COR-L47 (cell line): ENCODE measurements at places on chromosomes 4 and X.

DNA sequence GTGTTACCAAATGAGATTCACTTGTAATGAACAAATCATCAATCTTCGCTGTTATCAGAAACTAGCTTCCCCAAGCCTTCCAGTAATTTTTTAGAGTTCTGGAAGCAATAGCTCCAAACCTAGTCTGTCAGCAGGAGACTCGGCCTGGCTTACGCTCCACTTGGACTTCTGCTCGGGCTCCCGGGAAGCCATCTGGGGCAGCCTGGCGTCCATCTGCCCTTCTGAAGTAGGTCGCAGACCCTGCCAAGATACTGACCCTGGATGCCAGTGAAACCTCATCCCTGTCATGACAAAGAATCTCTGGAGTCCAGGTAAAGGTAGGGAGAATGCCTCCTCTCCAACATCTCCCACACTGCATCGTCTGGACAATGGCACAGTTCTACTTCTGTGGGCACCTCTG is 493.8 kb upstream of the ZFP42 start:
- no peak for DNase-seq

DNA sequence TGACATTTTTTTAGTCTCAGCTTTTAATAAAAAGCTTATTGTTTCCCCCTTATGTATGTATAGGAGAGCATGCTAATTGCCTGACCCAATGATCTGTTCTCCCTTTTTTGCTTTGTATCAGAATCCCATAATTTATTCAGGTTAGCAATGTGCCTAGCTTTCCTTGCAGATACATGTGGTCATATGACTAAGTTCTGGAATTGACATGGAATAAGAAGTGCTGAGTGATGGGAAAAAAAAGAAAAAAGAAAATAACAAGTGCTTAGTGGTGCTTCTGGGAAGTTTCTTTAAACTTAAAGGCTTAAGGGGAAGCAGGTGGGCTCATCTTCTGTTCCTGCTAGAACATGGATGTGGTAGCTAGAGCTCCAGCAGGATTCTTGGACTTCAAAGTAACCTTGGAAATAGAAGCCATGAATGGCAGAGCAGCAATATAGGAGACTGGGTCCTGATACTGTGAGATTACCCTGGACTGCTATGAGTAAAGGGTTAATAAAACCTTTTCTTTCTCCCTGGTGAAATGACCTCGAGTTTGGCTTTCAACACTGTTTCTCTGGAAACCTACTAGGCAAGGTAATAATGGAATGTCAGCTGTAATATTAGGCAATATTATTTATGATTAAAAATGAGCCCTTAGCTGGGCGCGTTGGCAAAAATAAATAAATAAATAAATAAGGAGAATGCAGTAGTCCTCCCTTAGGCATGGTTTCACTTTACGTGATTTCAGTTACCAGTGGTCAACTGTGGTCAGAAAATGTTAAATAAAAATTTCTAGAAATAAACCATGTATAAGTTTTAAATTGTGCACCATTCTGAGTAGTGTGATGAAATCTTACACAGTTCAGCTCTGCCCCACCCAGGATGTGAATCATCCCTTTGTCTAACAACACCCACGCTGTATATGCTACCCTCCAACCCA is 16.7 kb upstream of the RBM41 start:
- no peak for DNase-seq

DNA sequence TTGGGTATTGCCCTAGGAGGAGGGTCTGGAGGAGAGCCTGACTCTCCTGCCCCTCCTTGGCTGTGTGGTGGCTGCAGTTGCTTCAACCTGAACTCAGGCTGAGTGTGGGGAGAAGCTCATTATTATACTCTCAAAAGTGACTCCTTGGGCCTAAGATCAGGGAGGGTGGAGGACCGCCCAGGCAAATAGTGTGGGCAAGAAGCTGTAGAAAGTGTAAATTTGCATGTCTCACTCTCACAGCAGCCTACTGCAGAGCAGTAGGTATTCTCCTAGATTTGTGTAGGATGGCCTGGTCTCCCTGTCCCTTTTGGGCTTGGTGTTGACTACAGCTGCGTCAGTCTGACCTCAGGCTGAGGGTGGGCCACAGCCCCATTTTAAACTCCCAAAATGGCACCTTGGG is 156.1 kb downstream of the ZNF330 start:
- no peak for DNase-seq

GRCh38 chr4:150116506-150116905 is 38.3 kb downstream of the DCLK2 start:
- no peak for DNase-seq

- no peak for DNase-seq
Observed at GRCh38 chr4:119623025-119623424, 5.6 kb downstream of the PDE5A start.

- DNase-seq = no peak
Observed at GRCh38 chr4:86388252-86388651, 28.4 kb upstream of the MAPK10 start.

DNA sequence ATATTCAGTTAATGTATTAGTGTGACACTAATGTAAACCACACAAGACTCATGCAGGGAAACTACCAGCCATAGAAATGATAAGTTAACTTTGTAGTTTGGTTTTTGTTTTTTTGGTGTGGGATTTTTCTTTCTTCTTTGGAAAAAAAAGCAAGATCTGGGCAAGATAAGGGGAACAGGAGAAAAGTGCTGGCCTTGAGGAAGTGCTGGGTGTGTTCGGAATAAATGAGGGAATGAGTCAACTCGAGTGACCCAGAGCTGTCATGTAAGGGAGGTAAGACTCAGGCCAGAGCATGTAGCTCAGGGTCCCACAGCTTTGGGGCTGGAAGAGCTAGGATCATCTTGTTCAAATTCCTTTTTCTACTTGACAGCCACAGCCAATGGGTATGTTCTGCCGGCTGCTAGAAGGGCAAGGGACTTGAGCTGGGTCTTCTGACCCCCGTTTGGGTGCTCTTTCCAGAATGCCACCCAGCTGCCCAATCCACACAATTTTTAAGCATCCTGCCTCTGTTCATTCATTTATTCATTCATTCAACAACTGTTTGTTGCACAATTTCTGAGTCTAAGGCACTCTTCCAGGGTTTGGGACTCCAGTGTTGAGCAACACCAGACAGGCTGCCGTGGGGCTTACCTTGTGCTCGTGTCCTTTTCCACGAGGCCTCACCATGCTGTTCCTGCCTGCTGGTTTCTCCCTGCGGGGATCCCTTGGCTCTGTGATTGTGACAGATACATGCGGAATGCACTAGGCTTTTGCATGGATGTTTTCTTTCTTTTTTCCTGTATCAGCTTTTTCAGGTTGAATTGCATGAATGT is 54.5 kb downstream of the CLDN34 start:
- no peak for DNase-seq

DNA sequence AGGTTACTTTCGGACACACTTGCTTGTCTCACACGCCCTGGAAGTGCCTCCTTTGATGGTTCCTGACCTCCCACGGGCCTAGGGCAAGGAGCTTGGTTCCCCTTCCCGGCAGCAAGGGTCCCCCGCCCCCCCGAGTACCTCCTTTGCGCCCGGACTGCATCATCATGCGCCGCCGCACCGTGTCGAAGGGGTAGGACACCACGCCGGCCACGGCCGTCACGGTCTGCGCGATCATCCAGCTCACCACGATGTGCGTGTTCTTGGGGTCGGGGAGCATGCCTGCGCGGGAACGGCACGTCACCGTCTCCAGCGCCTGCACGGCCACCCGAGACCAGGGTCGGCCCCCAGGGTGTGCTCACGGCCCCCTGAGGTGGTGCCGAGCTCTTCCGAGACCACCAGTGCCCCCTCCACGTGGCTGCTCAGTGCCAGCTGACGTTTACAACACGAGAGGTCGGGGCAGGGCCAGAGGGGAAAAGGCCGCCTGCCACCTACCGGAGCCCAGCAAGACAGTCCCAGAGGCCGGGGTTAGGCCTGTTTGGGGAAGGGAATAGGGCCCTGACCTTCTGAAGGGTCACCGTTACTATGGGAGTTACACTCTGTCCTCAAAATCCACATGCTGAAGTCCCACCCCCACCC is 4.7 kb downstream of the SLC25A6 start:
- DNase-seq = no peak

- DNase-seq = no peak
Observed at GRCh38 chrX:29587107-29587506, 628.3 kb upstream of the MAGEB2 start.

DNA sequence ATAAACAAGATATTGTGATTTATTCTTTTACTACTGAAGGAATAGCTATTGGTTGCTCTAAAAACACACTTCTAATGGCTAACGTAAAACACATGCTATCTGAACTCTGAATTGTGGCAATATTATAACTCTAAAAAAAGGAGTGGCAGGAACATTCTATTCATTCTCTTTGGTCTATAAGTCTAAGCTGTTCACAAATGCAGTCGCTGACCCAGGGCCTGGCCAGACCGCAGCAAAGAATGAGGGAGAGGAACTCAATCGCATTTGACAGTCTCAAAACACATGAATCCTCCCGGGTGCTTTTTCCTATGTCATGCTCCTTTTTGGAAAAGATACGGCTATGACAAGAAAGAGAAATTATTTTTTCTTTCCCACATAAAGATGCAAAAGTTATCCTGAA is 651.6 kb upstream of the PITX2 start:
- DNase-seq = no peak
